ENCODE measurements at places on chromosomes 3 and 15. TPM values are rescaled to one million over a fixed set of nuclear protein-coding genes. Genes with fewer than 3 reads are reported as not detected.

Gene NTRK3
- not detected for polyA plus RNA-seq

Gene CPN2
- 29.3 TPM for polyA plus RNA-seq

GRCh38 chr3:100023595-100023994 lies 90.7 kb downstream of the FILIP1L start:
- H3K4me1 ChIP-seq, result peaks cover 34% of the 10 kb centered on the region
- H3K36me3 ChIP-seq, result no peaks in the 10 kb centered on the region
- DNase-seq, result no peak

DNA sequence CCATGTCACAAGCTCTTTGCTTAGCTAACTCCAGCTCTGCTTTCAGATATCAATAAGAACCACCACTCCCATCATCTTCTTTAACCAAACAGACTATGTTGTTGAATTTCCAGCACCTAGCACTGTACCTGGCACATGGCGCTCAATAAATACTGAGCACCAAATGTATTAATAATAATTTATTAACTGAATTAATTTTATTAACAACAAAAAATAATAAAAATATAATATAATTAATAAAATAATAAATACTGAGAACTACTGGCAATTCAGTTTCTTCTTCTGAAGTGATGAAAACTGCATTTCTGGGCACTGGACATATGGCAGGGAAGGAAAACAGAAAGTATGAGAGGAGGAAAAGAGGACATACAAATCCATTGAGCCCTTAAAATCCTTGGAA lies 263.9 kb downstream of the ZMAT3 start:
- DNase-seq, result no peak
- H3K4me3 ChIP-seq, result no peak overlapping the region

Gene HES1
- 16.6 TPM for polyA plus RNA-seq

DNA sequence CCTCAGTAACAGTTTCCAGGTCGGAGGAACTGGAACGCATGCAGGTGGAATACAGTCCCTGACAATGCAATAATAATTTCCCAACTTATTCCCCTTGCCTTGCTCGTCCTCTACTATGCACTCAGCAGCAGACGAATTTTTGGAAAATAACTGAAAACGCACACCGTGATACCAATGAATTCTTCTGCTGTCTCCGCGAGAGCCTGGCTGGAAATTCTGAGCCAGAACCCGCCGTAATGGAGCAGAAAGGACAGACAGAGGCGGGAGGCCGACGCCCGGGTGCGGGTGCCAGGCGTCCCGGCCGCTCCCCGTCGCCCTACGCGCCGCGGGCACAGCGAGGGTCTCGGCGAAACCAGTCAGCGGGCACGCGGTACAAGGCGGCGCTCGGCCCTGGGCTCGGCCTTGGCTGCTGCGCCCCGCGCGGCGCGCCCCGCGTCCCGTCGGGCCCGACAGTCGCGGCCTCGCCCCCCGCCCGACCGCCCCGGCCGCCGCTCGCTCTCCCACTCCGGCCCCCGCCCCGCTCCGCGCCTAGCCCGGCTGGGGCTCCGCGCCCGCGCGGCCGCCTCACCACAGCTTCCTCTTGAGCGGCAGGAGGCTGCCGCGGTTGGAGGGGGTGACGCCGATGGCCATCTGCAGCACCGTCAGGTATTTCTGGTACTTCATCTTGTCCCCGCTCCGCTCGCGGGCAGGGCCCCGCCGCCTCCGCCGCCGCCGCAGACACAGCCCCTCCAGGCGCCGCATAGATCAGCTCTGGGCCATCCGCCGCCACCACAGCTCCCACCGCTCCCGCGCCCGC lies 114.5 kb upstream of the GOLGA8J start:
- no peak overlapping the region for H3K4me3 ChIP-seq

Gene PLA2G4E
- polyA plus RNA-seq, result 0.01 TPM

Gene TRH
- not detected for polyA plus RNA-seq

DNA sequence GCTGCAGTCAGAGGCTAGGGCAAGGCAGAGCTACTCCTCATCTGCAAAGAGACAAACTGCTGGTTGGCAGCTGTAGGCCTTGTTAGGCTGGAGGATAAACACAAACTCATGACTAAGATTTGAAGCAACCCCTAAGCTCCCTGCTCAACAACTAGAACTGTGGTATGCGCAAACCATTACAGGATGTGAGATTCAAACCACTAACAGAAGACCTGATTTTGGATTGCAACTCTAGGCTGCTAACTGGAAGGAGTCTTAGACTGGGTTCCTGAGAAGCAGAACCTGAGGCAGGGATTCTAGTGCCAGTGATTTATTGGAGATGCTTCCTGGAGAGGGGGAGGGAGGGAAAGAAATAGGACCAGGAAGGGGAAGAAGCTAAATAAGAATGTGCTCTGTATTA lies 22.5 kb downstream of the CCR4 start:
- no peak for DNase-seq
- H3K36me3 ChIP-seq, result no peaks in the 10 kb centered on the region
- no peak overlapping the region for H3K27ac ChIP-seq
- H3K4me3 ChIP-seq, result no peak overlapping the region
- H3K4me1 ChIP-seq, result peaks cover 15% of the 10 kb centered on the region

Gene TMEM158
- not detected for polyA plus RNA-seq

- no peak for DNase-seq
- H3K27me3 ChIP-seq, result no peaks in the 10 kb centered on the region
- H3K36me3 ChIP-seq, result peaks cover 1% of the 10 kb centered on the region
- no peak overlapping the region for H3K27ac ChIP-seq
Measured at GRCh38 chr3:38210141-38210757, 44.9 kb downstream of the OXSR1 start.

- H3K36me3 ChIP-seq, result no peaks in the 10 kb centered on the region
- H3K4me1 ChIP-seq, result no peaks in the 10 kb centered on the region
- H3K4me3 ChIP-seq, result no peak overlapping the region
- H3K27me3 ChIP-seq, result no peaks in the 10 kb centered on the region
- no peak overlapping the region for H3K27ac ChIP-seq
Measured at GRCh38 chr3:178300441-178300959, 235.7 kb upstream of the KCNMB2 start.

GRCh38 chr3:181455276-181455675 lies 256.4 kb upstream of the SOX2 start:
- no peaks in the 10 kb centered on the region for H3K27me3 ChIP-seq
- no peaks in the 10 kb centered on the region for H3K36me3 ChIP-seq
- H3K4me3 ChIP-seq, result no peak overlapping the region
- H3K4me1 ChIP-seq, result no peaks in the 10 kb centered on the region
- DNase-seq, result no peak

Gene CHRD
- 35.2 TPM for polyA plus RNA-seq

- H3K27ac ChIP-seq, result no peak overlapping the region
- no peaks in the 10 kb centered on the region for H3K27me3 ChIP-seq
- no peak for DNase-seq
- H3K4me1 ChIP-seq, result no peaks in the 10 kb centered on the region
- no peaks in the 10 kb centered on the region for H3K36me3 ChIP-seq
- no peak overlapping the region for H3K4me3 ChIP-seq
Measured at GRCh38 chr15:38930851-38931572, 366.4 kb upstream of the RASGRP1 start.

DNA sequence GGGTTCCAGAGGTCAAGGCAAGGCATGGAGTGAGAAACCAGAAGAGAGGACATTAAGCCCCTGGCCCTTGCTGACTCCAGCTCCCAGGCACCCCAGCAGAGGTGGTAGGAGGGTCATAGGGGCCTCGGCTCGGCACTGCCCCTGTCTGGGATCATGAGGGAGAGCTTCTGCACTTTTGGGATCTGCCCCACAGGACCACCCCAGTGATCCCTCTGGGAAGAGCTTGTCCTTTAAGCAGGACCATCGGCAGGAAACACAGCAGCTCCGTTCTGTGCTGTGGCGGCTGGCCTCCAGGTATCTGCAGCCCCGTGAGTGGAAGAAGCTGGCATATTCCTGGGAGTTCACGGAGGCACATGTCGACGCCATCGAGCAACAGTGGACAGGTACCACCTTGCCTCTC lies 35.5 kb downstream of the ANKDD1A start:
- H3K4me1 ChIP-seq, result 0 out of 2 replicates have a peak, but pooled peaks cover 7% of the 10 kb centered on the region
- H3K36me3 ChIP-seq, result no peaks in the 10 kb centered on the region
- no peak for DNase-seq
- no peak overlapping the region for H3K27ac ChIP-seq
- H3K27me3 ChIP-seq, result no peaks in the 10 kb centered on the region
- no peak overlapping the region for H3K4me3 ChIP-seq

DNA sequence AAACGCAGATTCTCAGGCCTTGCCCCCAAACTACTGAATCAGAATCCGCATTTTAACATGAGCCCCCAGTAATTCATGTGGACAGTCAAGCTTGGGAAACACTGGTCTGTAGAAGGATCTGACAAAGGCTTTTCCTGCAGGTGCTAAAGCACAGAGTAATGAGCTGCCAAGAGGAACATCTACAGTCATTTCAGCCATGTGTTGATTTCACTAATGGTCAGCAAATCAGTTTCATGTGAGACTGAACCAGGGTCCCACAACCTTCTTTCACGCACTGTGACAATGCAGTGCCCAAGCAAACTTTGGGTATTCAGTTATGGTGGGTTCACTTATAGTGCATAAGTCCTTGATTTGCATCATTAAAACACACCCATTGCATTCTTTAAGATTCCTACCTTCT lies 237.6 kb downstream of the TUSC7 start:
- no peaks in the 10 kb centered on the region for H3K4me1 ChIP-seq
- H3K4me3 ChIP-seq, result no peak overlapping the region
- DNase-seq, result no peak
- no peaks in the 10 kb centered on the region for H3K36me3 ChIP-seq
